DMS 273 treated with DMSO at 0.1 percent for 48 hours (cell line): ENCODE measurements at places on chromosomes 5 and 9.

- no peak for DNase-seq
These were observed 51.5 kb downstream of the RCL1 start for GRCh38 chr9:4844056-4844838.

DNA sequence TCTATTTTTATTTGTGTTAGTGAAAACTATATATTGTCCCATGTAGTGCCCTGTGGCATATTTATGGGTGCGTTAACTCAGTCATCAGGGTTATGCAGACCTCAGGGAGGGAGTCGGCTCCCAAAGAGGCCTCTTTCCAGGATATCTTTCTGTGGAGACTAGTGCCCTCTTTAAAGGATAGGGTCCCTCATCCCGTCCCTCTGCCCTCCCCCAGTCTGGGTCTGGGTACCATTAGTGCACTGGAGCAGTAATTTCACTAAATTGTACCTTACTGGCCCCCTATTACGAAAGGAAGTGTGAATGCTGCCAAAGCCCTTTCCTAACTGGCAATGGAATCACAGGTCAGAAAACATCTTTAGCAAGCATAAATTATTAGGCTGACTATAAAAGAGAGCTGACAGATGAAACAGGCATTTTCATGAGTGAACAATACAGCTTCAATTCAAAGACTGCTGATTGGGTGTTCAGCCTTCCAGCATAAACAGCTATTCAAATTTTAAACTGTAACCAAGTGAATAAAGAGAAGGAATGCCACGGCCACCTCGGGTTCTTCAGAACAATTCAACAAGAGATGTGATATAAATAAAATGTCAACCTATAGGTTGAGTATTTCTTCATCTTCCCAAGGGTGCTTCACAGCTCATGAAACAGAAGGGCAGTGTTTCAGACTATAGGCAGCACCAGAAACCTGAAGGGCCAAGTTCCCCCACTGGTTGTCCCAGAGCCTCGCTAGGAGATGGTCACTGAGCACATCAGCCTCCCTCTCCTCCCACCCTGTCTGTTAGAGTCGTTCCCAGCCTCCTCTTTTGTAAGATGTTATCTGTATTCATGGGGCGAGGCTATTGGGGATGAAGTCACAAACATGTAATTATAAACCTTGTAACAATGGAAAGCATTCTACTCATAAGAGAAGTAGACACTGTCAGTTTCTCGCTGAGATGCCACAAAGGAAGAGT is 318.7 kb downstream of the TMEM161B start:
- no peak for DNase-seq

GRCh38 chr5:148005788-148006520 is 57.8 kb upstream of the SPINK5 start:
- DNase-seq: peak; percentile 2

GRCh38 chr5:116622375-116623050 is 47.9 kb upstream of the SEMA6A start:
- DNase-seq: no peak

DNA sequence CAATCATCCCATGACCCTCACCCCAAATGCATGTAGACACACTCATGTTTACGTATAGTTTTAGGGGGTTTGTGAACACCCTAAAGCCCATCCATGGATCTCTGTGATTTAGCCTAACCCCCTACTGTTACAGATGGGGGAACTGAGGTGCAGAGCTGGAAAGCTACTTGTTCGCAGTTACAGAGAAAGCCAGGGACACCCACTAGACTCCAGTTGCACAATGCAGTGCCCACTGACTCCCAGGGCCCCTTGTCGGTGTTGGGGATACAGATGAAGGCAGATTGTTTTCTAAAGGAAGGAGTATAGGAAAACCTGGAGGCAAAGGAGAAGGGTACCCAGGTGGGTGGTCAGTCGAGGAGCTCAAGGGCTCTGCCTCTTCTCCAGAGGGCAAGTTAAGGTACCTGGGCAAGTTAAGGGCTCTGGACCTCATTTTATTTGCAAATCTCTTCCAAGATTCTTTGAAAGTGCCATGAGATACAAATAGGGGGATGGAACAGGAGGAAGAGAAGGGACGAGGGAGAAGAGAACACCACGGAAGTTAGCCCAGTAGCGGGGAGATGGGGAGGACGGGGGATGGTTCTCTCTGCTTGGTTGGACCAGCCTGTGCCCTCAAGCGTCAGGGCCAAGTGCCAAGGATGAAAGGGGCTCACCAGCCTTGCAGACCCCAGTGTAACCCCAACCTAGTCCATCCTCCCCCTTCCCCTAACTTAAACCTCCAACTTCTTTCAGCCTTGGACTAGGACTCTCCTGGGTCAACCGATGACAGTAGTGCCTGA is 958 bp downstream of the MYOZ3 start:
- no peak for DNase-seq

DNA sequence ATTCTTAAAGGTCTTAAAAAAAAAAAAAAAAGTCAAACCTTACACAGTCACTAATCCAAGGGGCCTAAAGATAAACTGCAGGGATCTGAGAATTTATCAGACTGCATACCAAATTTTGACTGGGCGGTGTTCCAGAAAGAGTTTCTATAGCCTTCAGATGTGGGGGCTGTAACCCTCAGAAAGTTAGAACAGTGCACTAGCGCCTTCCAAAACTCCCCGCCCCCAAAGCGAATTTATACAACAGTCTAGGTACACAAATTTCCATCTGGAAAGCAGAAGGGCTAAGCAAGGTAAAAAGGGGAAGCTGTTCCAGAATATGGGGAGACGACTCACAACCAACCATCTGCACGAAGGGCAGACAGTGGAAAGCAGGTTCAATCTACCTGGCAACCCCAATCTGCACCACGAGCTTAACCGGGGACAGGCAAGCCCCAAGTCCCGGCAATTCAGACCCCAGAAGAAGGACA is 813 bp downstream of the ERMP1 start:
- DNase-seq: no peak

- no peak for DNase-seq
These were observed 14.5 kb upstream of the ANKRD55 start for GRCh38 chr5:56247592-56247991.

DNA sequence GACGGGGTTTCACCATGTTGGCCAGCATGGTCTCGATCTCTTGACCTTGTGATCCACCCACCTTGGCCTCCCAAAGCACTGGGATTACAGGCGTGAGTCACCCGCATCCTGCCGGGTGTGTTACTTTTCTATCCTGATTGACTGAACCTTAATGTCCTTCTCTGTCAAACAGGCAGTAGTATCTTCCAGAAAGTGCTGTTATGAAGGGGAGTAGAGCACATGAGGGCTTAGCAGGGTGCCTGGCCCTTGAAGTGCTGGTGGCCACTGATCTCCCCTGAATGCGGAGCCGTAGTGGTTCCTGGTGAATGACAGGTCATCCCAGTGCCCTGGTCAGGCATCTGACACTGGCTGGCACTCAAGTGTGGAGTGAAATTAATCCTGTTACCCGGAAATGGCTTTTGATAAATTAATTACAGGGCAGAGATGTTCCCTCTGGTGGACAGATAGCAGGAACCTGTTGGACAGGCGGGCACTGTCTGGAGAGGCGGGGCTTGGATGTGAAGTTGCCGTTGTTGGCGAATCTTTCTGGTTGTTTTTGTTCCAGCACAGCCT is 28.4 kb downstream of the PRRC2B start:
- no peak for DNase-seq

- no peak for DNase-seq
These were observed 3.5 kb downstream of the SNCAIP start for GRCh38 chr5:122315521-122315920.

GRCh38 chr9:70504834-70505233 is 90.4 kb upstream of the KLF9 start:
- DNase-seq: no peak

DNA sequence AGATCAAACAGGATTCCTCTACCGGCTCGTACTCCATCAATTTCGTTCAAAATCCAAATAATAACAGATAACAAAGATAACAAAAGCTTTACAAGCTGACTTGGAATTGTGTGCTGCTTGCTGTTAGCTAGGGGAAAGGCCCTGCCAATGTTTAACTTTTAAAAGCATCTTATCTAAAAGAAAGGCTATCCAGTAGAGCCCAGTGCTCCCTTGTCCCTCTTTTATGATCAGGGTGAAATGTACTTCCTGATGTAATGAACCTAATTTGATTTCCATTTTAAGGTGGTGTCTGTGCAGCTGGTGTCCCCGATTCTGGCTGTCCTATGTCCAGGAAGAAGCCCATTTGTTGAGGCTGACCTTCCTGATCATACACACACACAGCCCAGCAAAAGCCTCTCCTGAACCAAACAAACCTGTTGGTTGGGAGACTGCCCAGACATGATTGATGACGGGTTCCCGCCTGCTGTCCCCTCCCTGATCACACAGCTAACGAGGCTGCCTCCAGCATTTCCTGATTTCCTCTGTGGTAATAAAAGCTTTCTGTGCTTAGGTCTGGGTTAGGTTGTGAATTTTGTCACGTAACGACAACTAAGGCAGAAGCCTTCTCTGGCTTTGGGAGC is 54.1 kb downstream of the PWWP2A start:
- no peak for DNase-seq

DNA sequence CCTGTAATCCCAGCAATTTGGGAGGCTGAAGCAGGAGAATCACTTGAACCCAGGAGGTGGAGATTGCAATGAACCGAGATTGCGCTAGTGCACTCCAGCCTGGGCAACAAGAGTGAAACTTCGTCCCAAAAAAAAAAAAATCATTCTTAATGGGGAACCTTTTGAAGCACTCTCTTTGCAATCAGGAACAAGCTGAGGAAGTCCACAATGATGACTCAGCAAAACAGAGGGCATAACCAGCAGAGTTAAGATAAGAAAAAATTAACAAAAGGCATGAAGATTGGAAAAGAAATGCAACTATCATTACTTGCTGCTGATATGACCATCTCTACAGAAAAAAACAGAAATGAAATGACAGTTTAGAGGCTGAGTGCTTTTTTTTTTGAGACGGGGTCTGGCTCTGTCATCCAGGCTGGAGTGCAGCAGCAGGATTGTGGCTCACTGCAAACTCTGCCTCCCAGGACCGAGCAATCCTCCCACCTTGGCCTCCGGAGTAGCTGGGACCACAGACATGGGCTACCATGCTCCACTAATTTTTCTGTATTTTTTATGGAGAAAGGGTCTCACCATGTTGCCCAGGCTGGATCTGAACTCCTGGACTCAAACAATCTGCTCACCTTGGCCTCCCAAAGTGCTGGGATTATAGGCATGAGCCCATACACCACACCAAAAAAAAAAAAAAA is 88.0 kb downstream of the FNBP1 start:
- DNase-seq: no peak

- no peak for DNase-seq
These were observed 14.6 kb upstream of the F2RL1 start for GRCh38 chr5:76804266-76804665.

DNA sequence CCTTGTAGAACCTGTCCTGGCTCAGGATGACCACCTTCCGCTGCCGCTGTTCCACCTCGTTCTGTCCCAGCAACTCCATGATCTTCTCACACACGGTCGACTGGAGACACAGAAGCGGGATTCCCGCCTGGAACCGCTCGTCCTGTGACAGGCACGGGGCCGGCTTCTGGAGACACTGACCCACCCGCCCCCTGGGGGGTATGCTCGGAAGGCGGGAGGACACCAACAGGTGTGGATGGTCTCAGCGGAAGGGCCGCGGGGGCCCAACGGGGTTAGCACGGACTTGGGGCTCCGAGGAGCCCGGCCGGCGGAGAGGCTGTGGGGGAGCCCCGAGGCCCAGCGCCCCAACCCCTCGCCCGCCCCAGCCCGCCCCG is 530 bp downstream of the UCK1 start:
- DNase-seq: no peak

GRCh38 chr5:36035696-36036095 is 31.0 kb downstream of the UGT3A2 start:
- DNase-seq: no peak

DNA sequence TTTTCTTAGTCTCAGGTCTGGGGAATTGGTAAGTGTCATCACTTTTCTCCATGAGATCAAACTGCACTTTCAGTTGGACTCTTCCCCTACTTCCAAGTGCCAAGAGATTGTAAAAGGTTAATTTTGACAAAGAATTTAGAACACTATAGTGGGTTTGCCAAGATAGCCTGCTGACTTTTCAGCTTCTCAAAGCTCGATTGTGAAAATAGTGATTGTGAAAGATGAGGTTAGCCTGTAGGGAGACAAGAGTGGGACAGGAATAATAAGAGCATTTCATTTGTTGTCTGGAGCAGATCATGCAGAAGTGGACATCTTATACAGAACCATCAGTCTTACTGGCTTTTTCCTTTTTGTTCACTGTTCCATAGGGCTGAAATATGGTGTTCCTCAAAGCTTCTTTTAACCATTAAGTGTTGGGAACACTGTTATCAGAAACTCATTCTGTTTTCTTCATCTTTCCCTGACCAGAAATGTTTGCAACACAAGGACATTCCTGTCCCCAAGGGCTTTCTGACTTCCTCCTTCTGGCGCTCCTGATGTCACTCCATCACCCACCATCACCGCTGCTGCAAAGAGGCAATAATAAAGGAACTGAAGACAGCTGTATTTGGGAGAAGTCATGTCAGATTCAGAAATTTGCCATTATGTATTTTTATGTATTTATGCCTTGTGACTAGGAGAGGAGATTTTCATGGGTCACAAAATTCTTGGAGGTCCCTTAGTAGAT is 11.6 kb upstream of the SPTAN1 start:
- DNase-seq: no peak

- no peak for DNase-seq
These were observed 4.4 kb upstream of the NDUFB6 start for GRCh38 chr9:32577316-32577715.

- DNase-seq: no peak
These were observed 16.7 kb downstream of the P4HA2 start for GRCh38 chr5:132210944-132211343.

GRCh38 chr9:111604054-111604615 is 4.7 kb upstream of the PTGR1 start:
- no peak for DNase-seq

GRCh38 chr9:133071484-133072150 is 9.8 kb downstream of the CEL start:
- no peak for DNase-seq

DNA sequence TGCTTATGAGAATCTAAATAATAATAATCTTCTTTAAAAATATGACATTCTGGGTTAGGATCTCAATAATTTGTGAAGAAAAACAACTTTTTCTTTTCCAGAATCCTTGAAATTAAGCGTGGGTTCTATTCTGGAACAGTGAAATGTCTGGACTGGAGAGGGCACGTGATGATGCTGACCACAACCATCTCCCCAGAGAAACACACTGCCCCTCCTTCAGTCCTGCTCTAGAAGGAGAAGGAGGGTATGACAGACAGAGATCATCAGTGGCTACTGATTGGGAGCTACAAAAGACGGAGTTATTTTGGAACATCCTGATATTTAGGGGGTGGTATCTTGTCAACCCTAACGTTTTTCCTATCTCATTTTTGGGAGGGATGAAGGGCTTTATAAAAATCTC is 40.2 kb downstream of the MEF2C start:
- DNase-seq: no peak

- no peak for DNase-seq
These were observed 132.1 kb upstream of the PPP1R26 start for GRCh38 chr9:135347461-135347860.

GRCh38 chr9:35691757-35692301 is 2.1 kb upstream of the TPM2 start:
- no peak for DNase-seq

GRCh38 chr9:9913276-9913832 is 699.4 kb downstream of the PTPRD start:
- no peak for DNase-seq

GRCh38 chr9:117771136-117771535 is 66.9 kb downstream of the TLR4 start:
- DNase-seq: no peak

GRCh38 chr9:136701668-136702053 is 10.7 kb upstream of the DIPK1B start:
- no peak for DNase-seq

- no peak for DNase-seq
These were observed 132.5 kb upstream of the FBXL7 start for GRCh38 chr5:15367489-15367888.

- DNase-seq: no peak
These were observed 131.7 kb upstream of the VLDLR start for GRCh38 chr9:2489838-2490314.
